ENCODE measurements at places on chromosomes 12 and 14.

GRCh38 chr12:112087851-112088250, 20.7 kb downstream of the NAA25 start:
- no peak for DNase-seq

DNA sequence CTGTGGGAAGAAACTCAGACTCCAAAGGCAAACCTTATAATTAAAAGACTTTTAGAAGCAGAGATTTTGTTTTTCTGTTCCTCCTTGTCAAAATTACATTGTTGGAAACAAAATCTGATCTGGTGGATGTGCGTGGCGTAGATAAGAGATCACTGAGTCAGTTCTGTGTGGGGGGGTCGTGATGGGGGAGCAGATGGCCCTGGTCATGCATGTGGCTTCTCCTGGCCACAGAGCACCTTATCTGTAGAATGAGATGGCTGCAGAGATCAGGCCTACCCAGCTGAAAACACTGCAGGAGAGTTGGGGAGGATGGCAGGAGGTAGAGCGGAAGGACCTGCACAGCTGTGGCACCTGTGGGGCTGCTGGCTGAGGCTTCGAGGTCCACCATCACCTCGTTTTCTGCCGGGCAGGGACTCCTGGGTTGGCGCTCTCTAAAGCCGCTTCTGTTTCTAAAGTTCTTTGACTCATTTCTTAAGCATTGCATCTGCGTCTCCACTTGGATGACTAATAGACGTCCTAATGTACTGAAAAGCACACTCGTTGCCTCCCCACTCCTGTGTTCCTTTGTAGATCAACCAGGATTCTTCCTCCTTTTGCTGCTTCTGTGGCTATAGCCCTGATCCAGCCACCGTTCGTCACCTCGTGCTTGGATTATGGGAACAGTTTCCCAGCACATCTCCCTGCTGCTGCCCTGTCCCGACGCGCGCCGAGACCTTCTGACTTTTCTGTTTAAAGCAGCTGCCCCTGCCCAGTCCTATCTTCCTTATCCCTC, 93.4 kb downstream of the TSPAN9 start:
- no peak for DNase-seq

GRCh38 chr14:103367995-103368394, 17.2 kb upstream of the MARK3 start:
- no peak for DNase-seq

DNA sequence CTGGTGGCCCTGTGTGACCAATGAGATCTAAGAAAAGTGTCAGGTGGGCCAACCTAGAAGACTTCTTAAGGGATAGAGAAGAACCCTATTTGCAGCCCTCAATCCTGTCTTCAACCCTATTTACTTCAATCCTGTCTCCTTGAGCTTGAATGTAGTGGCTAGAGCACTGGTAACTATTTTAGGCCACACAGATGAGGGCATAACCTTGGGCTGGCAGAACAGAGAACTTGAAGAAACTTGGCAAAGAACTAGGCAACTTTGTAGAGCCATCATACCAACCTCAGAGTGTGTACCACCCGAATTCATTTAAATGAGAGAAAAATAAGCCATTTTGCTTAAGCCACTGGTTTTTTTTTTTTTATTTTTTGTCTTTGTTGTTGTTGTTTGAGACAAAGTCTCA, 94.8 kb downstream of the TMTC1 start:
- no peak for DNase-seq

DNA sequence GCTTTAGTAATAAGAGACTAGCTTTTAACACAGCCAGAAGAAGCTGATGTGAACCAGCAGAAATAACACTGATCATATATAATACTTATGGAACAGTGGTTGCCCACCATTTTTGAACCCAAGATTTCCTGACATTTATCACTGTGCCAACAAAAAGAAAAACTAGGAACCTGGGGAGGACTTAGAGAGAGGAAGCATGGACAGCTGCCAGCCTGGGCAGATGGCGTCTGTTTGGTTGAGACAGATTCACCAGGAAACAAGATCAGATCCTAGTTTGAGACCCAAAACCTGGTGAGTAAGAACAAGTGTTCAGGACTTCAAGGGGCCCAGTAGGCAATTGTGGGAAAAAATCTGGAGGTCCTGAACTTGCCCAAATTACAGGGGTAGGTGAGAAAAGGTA, 95.3 kb downstream of the BICD1 start:
- DNase-seq = no peak

DNA sequence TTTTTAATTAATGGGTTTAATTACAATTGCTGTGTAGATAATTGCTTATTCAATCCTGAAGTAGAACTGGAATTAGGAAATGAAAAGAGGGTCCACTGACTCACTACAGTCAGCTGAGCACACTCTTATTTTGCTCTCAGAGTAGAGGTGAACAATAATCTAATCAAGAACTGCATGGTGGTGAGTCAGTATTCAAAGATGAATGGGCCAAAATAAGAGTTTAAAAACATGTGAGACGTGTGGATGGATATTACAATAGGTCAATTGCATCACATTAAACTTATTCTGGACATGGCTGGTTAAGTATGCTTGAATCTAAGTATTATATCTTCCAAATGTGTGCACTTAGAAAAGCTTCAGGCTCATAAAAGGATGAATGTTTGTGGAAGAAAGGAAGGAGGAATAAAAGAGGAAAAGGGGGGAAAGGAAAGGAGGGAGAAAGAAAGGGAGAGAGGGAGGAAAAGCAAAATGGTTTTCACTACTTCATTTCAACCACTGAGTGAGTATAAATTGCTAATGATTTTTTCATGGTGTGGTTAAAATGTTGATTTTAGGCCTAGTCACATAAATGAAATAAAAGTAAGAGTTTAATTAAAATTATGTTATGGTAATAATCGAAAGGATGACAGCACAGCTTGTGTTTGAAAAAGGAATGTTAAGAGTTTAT, 27.0 kb upstream of the EEA1 start:
- no peak for DNase-seq

DNA sequence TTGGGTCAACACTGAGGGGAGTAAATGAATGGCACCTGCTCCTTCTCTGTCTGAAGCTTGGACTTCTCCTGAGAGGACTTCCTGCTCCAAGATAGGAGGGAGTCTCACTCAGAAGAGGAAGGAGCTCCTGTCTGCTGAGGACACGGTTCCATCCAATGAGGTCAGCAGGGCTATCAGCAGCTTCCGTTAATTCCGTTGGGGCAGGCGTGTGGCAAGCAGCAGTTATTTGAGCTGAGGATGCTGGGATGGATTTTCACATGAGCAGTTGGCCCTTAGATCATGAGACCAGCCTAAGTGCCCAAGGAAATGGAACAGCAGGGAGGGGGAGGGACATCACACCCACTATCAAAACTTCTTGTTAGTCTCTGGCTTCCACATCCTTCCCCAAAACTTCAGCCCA, 159.0 kb upstream of the PZP start:
- no peak for DNase-seq

DNA sequence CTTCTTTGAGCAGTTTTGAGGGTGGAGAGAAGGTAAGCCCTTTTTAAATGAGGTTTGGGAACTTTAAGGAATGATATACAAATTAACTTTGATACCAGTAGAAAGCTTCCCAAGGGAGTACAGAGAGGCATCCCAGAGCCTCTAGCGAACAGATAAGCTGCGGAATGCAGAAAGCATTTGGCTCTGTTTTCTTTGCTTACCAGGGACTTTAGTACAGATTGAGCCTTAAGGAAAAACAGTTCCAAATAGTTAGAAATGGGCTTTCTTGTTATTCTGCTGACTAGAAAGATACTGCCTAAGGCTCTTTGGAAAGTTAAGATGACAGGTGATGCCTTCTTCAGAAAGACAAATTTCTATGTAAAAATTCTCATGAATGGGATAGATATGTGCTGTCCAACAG, 261.7 kb upstream of the FOXN3 start:
- no peak for DNase-seq

GRCh38 chr14:59464486-59465315, 479 bp downstream of the GPR135 start:
- DNase-seq = peak; percentile 78

- peak; percentile 96 for DNase-seq
Measured at GRCh38 chr12:68745904-68746571, at the start of gene SLC35E3. Gene SLC35E3, plus strand, starts transcription at chr12:68746176. Its CDS starts 202 bp downstream, at chr12:68746378.

DNA sequence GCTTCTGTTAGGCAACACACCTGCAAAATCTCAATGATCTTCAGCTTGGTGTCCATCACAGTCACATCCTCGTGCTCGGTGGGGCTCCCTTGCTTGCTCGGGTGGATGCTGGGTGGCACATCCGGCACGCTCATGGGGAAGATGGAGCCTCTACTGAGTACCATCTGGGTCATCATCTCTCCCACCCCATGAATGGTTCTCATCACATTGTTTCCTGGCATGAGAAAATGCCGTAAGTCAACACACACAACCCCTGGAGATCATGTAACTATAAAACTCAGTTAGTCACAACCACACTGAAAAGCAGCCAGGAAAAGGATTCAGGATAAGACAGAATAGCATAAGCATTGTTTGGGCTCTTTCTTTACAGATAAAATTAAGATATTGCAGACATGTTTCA, 201.1 kb downstream of the ITPR2 start:
- no peak for DNase-seq

DNA sequence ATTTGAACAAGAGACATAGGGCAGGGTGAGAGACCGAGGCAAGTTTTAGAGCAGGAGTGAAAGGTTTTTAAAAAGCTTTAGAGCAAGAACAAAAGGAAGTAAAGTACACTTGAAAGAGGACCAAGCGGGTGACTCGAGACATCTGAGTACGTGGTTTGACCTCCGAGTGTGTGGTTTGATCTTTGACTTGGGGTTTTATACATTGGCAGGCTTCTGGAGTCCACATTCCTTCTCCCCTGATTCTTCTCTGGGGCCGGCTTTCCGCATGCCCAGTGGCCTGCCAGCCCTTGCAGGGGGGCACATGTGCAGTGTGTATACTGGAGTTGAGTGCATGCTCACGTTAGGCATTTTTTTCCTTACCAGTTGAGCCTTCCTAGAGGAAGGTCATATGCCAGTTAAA, 96.3 kb downstream of the SLC15A4 start:
- no peak for DNase-seq

DNA sequence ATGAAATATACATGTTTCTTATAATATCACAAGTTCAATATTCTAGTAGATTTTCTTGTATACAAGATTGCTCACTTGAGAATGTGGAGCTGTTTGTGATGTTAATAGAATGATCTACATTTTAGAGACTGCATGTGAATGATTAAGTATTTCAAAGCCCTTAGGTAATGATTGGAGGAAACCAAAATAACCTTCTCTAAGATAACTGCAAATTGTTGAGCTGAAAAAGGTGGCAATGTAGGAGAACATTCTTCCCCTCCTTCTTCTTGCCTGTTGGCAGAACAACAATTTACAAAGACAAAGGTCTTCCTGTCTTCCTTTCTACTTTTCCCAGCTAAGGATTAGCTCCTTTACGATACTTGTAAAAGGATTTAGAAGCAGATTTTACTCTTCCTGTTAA, 2.0 kb upstream of the CLEC6A start:
- DNase-seq = no peak

GRCh38 chr14:80414080-80414479, 202.8 kb upstream of the DIO2 start:
- no peak for DNase-seq

GRCh38 chr14:104977681-104978653, at the start of gene AHNAK2:
Gene AHNAK2, minus strand, starts transcription at chr14:104978374. Its CDS starts 137 bp downstream, at chr14:104978237.
- peak; percentile 96 for DNase-seq

GRCh38 chr12:10982244-10982643, 4.5 kb downstream of the TAS2R50 start:
- no peak for DNase-seq

DNA sequence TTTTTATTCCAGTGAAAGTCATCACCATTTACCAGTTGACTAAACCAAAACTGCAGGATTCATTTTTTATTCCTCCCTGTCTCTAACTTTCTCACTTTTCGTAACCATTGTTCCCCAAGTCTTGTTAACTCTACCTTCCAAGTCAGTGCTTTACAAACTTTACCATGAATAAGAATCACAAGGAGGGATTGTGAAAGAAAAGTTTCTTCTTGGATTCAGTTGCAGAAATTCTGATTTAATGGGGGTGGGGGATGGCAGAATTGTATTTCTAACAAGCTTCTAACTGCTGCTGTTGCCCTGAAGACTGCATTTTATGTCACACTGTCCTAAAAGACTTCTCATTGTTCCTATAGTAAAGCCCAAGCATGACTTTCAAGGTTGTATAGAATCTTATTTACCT, 5.0 kb upstream of the RAB21 start:
- DNase-seq = no peak

- DNase-seq = no peak
Measured at GRCh38 chr12:52916216-52916615, 11.3 kb upstream of the KRT8 start.

DNA sequence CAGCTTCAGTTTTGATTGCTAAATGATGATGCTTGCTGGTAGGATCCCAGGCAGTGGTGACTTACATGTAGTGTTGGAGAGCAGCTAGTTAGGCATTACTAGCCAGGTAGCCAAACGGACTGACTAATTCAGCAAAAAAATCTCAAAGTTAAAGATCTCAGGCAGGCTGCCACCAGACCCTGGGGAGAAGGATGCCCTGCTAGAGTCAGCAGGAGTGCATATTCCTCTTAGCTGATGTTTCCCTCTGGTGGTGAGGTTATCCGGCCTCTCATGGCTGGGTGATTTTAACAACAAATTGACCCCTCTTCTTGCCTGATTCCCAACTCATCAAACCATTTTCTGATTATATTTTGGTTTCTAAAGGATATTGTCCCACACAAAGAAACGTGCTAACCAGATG, 2.8 kb downstream of the EFS start:
- no peak for DNase-seq

- no peak for DNase-seq
Measured at GRCh38 chr14:83779266-83779665, 1750.7 kb upstream of the FLRT2 start.

DNA sequence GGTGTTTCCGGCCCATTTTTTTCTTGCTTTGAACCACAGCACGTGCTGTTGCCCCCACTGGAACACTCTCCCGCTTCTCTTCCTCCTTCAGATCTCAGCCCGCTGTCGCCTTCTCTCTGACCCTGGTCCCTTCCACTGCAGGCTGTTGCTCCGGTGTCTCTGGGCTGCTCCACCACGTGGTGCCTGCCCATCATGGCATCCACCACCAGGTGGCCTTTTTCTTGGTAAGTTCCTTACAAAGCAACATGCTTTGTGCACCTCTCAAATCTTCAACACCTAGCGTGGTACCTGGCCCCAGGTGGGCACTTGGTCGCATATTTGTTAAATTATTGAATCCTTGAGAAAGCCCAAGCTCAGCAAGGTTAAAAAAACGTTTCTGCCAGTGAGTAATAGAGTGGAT, 19.1 kb downstream of the TUNAR start:
- DNase-seq = peak; percentile 43

DNA sequence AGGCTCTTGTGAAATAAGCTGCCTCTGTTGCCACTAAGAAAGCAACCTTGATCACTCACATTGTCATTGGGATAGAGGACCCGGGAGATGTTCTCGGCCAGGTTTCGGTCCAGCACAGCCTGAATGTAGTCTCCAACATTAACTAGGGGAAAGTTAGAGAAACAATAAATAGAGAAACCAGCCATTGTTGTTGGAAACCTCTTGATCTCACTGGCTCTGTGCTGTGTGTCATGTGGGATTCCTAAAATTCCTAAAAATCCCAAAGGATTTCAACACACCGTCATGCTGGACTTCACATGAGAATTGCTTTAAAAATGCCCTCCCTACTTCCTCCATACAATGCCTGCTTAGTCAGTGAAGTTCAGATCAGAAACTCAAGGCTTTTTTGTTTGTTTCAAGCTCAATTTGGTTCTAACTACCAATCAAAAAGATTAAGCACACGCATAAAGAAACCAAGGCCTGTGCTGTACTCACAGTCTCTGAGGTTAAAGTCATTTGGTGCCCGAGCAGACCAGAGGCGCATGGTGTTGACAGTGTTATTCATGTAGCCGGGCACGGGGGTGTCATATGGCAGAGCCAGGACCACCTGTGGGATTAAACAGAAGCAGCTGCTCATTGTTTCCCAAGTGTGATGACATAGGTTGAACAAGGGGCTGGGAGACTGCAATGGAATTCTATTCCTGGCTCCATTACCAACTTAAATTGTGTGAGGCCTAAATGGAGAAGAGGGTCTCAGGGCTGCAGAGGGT, 23.6 kb downstream of the PYGL start:
- DNase-seq = no peak

Data from BE2C (cell line).